ENCODE measurements at places on chromosomes 3 and 15.

DNA sequence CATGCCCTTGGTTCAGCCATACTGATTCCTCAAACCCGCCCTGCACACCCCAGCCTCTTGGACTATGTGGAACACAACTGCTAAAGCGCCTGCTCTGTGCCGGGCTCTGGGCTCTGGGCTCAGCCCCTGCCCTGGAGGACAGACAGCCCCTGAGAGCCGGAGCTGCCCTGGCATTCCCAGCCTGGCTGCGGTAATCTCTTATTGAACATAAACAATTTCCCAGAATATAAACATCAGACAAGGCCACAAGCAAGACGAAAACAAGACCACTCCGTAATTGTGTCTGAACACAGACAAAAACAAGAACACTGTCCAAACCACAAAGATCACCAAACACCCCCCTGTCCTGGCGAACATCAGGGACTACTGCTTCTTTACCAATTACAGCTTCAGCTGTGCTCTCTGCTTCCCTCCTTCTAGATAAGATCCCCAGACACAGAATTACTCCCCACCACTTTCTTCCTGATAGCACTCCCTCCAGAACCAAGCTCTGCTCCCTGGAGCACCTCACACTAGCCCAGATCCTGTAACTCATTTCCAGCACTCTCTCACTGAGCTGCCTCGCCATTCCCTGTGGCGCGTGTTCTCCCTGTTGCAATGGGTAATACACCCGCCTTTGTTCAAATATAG is 57.1 kb upstream of the TLE3 start:
- DNase-seq = no peak

GRCh38 chr3:57544181-57545125 is at the start of gene DNAH12:
DNAH12 (minus strand) TSS chr3:57544344; CDS start chr3:57542870, 1,474 bp downstream.
- no peak for DNase-seq

GRCh38 chr3:114128231-114128630 is 50.6 kb downstream of the DRD3 start:
- no peak for DNase-seq

DNA sequence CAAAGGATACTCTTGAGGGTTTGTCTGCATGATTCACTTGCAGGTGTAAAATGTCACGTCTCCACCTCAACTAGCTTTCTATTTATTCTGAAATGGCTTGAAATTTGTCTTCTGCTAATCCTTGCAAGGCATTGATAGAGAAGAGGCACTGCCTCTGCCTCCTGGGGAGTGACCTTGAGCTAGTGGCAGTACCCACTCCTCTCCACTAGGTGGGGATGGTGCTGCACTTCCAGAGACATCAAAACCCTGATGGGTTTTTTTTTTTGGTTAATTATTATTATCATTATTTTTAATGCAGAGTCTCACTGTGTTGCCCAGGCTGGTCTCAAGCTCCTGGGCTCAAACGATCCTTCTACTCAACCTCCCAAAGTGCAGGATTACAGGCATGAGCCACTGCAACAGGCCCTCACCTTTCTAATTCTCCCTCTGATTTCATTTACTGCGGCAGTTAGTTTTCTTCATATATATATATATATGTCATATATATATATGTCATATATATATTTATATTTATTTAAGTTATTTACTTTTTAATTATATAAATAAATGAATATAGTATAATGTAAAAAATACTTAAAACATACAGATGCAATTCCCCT is 117.6 kb upstream of the EIF1B start:
- no peak for DNase-seq

GRCh38 chr3:160837394-160837980 is 81.5 kb downstream of the PPM1L start:
- DNase-seq = no peak

GRCh38 chr3:125141596-125142419 is 70.7 kb downstream of the SLC12A8 start:
- DNase-seq = no peak

GRCh38 chr3:76841747-76842146 is 198.2 kb upstream of the ROBO2 start:
- no peak for DNase-seq

GRCh38 chr3:63043631-63044030 is 168.4 kb upstream of the CADPS start:
- no peak for DNase-seq

GRCh38 chr3:63927422-63928280 is 15.5 kb upstream of the SCAANT1 start:
- no peak for DNase-seq

- no peak for DNase-seq
These were observed 53.7 kb downstream of the CCDC54 start for GRCh38 chr3:107430996-107431245.

DNA sequence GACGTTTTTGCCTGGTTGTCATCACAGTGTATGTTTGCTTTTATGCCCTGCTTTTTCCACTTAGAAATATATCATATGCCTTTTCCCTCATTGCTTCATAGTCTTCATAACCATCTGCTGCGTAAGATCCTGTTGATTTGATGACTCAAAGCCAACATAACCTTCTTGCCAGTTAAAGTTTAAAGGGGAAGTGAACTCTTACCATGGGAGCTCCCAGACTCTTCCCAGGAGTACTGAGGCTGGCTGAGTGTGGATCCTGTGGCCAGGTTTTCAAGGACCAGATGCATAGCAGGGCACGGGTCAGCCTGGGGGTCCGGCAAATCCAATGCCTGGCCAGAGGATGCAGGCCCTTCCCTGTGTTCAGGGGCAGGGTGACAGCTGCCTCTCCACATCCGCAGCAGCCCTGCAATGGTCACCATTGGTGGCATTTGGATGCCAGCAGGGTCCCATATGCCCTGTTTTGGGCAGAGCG is 42.0 kb upstream of the SACM1L start:
- peak; percentile 79 for DNase-seq

- DNase-seq = no peak
These were observed 627.1 kb upstream of the CCDC54 start for GRCh38 chr3:106750092-106750491.

DNA sequence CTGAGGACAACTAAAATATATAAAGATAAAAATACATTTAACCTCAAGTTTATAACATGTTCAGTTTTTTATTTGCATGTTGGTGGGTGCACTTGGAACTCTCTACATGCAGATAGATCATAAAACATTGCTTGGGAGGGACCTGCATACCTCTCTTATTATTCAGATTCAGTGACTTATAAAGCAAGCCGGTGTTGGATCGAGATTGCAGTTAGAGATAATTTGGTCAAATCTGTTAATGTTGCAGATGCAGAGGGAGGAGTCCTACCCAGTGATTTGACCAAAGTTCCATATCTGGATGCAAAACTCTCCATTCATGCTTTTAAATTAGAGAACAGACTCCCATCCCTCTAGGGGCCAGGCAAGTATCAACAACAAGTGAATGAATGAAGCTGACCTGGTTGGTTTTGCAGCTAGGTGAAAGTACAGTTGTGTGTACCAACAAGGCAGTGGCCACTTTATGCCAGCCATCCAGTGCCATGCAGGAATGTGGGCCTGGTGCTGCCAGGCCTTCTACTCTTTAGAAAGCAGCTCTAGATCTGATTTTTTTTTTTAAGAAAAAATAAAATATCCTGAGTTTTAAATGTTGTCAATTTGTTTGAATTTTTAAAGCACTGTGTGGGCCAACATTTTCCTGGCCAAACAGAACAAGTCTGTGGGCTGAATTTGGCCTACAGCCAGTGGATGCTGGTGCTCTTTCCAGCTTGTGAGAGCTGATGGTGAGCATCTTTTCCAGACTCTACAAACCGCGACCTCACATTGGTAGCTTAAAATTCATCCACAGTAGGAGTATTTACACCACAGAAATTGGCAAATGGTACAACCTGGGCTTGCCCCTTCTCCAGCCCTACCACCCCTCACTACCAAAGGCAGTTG is 12.3 kb downstream of the CDIN1 start:
- no peak for DNase-seq

GRCh38 chr3:180390313-180390712 is 211.7 kb upstream of the TTC14 start:
- no peak for DNase-seq

DNA sequence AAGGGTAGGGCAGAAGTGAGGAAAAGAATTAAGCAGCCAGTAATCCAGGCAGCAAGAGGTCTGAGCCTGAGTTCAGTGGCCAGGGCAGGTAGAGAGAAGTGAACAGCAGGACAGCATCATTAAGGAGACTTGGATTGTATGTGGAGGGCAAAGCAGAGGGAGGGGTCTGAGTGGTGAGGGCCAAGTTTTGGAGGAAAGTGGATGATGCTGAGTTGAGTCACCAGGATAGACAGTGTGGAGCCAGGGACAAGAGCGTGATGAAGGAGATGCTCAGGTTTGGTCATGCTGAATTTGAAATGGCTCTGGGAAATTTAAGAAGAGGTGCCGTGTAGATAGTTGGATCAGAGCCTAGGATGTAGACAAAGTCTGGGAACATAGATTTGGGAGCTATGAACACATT is 93.1 kb downstream of the ARHGEF26 start:
- DNase-seq = no peak

DNA sequence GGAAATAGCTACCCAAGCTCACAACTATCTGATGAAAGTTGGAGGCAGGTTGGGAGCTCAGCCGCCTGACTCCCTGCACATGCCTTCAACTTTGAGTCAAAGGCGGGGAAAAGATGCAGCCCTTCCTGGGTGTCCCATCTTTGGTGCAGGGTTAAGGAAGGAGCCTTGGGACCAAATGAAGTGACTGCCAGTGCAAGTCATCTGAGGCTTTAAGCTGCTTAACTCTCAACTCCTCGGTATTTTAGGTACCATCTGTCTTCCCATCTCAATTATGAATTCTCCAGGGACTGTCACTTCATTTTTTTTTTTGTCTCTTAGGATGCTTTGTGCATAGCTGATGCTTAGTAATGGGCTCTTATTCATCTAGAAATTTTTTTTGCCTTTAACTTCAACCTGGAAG is 408.8 kb upstream of the C2CD4B start:
- no peak for DNase-seq
